Uterus (tissue), 4 donors: ENCODE measurements at places on chromosomes 12 and 14. TPM values are rescaled to one million over a fixed set of nuclear protein-coding genes. Genes with fewer than 3 reads are reported as not detected.

The PELI2 gene
- total RNA-seq, result 16.5 TPM

- no peaks in the 10 kb centered on the region for H3K36me3 ChIP-seq
- H3K4me1 ChIP-seq, result no peaks in the 10 kb centered on the region
- no peak for DNase-seq
- no peak overlapping the region for H3K4me3 ChIP-seq
- H3K27ac ChIP-seq, result no peak overlapping the region
- H3K27me3 ChIP-seq, result no peaks in the 10 kb centered on the region
Measured at GRCh38 chr14:79098324-79098723, 928.2 kb downstream of the NRXN3 start.

DNA sequence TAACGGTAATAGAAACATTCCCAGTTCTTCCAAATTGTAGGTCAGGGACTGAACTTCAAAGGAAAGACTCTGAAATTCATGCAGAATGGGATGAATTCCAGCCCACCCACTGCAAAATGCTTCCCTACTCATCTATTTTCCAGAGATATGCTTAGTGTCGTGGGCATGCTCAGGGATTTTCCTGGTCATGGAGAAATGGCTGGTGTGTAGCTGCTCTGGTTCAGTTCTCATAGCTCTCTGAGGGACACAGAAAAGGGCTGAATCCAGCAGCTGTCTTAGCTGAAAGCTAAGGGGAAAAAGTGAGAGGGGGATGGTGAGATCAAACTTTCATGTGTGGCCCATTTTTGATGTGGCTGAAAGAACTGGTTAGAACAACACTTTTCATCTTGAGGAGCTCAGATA lies 72.9 kb upstream of the KRAS start:
- no peak overlapping the region for H3K4me3 ChIP-seq
- H3K27ac ChIP-seq, result no peak overlapping the region
- DNase-seq, result no peak
- H3K27me3 ChIP-seq, result no peaks in the 10 kb centered on the region

- DNase-seq, result no peak
- H3K27ac ChIP-seq, result no peak overlapping the region
- H3K4me1 ChIP-seq, result no peaks in the 10 kb centered on the region
- H3K4me3 ChIP-seq, result no peak overlapping the region
Measured at GRCh38 chr14:57462551-57462950, 31.1 kb downstream of the CCDC198 start.
